NCI-H2081 treated with DMSO at 0.1 percent for 48 hours (cell line): ENCODE measurements at places on chromosomes 1 and 21.

DNA sequence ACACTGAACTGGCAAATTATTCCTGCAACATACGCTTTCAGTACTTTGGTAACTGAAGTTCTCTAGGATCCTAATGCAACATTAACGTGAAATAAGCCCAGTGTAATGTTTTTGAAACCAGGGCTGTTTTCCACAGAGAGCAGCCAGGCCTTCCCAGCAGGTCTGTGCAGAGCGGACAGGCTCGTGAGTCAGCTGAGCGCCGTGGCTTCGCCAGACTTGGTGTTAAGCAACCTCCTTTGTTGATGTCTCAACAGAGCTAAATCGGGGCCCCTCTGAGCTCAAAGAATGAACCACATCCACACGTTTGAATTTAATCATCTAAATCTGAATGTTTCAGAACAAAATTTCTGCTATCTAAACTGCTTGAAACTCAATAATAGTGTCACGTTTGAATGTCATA is 181.8 kb upstream of the FMN2 start:
- DNase-seq, result no peak

GRCh38 chr1:202031796-202032195 is 21.4 kb downstream of the ELF3 start:
- no peak for DNase-seq

DNA sequence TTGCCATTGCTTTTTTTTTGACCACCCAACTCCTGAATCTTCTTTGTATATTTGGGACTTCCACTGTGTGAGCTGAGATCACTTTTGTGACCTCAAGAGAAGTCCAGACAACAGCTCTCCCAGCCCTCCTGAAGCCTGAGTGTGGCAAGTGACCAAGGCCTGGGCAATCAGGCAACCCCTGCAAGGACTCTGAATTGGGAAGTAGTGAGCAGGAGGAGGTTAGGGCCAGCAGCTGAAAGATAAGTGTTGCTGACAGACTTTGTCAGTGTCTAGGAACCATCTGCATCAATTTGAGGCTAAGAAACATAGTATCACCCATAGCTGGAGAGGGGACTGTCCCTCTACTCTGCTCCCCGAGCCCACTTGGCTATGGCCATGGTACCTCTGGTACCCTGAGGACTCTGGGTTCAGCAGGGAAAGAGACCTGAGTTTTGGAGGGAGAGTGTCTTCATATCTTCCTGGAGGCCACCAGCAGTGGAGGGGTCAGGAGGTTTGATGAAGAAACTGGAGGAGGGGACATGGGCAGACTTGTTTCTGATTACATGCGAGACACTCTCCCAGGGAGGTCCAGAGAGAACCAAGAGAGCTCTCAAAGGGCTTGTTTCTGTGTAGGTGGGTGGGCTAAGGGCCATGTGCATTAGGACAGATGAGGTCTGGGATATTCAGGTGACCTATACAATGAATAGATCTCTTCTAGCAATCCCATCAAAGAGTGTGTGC is 147.0 kb upstream of the DNAH14 start:
- no peak for DNase-seq

- no peak for DNase-seq
Measured at GRCh38 chr1:205585835-205586785, 45.7 kb downstream of the ELK4 start.

DNA sequence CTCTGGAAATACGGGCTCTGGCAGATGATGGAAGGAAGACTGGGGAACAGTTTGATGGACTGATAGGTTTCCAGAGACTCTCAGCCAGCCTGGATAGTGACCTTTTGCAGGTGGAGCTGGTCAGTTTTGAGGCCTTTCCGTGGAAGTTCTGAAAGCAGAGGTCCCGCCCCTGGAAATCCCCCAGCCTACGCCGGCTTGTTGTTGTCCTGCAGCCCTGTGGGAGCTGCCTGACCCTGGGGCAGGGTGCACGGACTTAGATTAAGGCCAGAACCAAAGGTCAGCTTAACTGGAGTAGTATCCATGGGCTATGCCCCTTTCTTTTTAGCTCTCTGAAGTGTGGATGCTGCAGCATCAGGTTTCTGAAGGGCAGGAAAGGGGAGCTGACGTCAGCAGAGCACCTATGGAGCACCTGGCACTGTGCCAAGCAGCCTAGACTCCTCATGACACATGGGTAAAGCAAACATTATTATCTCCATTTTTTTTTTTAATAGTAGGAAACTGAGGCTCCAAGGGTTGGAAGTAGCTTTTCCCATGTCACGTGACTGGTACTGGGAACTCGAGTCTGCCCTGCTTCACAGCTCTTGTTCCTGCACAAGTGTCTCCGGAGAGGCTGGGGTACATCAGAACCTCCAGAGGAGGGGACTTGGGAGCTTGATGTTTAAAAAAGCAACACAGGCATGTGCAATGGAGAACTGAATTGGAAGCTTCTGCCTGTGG is 38.5 kb downstream of the IER5 start:
- no peak for DNase-seq

- DNase-seq, result no peak
Measured at GRCh38 chr1:61102041-61102440, 19.7 kb downstream of the NFIA start.

GRCh38 chr1:47324682-47325081 is 8.9 kb upstream of the CMPK1 start:
- no peak for DNase-seq

- DNase-seq, result no peak
Measured at GRCh38 chr1:161739865-161740566, 9.6 kb upstream of the DUSP12 start.

DNA sequence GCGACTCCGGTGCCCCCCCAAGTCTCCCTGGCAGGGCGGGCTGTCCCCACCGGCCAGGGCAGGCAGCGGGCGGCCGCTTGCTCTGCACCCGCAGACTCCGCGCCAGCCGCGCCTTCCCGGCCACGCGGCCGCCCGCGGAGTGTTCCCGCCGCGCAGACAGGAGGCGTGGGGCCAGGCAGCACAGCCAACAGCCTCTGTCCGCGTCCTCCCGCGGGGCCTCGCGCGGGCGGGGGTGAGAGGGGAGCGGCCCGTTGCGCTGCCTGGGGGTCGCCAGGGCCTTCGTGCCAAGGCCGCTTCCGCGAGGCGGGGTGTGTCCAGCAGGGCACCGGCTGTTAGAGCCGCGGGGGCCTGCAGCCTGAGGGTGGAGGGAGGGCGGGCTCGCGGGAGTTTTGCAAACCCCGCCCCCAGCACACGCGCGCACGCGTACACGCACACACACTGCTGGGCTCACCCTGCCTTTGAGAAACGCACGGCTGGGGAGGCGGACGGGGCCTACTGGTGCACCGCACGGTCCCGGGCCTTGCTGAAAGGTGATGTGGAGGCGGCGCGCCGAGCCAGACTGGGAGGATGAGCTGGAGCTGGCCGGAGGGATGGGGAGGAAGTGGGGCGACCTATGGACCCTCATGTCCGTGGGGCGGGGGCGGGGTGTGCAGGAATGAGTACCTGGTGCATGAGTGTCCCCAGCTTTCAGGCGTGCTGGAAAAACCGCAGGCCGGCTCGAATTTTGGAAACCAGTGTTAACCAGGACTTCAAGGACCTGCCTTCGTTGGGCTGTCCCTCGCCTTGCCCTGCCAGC is 41.5 kb downstream of the KIAA1614 start:
- no peak for DNase-seq

DNA sequence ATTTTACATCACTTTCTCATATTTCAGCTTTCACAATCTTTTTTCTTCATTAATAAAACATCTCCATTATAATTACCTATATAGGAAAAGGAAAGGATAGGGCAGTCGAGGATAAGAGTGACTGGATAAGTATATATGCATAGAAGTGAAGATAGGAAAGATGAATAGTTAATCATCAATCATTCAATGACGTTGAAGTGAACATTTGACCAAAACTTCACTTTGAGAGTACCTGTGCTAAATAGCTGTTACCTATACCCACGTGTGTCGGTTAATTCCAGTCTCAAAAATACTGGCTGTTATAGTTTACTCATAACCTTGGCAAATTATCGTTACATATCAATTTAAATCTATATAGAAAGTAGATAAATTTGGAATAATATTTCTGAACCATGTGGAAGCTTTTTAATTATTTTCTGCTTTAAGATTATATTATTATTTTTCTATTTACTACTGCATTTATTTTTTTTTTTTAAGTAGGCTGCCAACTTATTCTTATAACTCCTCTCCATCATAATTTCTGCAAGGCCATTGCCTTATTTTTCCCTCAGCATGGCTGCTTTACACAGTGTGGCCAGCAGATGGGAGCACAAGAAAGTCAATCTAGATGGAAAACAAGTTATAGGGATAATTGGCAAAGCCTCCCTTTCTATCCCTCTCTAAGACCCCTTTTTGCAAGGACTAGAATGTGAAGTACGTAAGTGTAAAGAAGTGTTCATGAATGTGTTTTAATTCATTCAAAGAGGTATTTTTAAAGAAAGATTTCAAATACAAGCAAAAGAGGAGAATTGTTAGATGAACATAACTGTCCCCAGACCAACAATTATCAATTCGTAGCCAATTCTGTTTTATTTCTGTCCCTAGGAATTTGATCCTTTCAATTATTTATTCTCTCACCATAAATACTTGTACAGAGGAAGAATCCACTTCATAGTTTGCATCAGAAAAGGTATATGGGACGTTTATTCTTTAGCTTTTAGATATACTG is 290.4 kb downstream of the KCNT2 start:
- DNase-seq, result peak; percentile 42

GRCh38 chr1:4598561-4598960 is 55.8 kb upstream of the AJAP1 start:
- DNase-seq, result no peak

DNA sequence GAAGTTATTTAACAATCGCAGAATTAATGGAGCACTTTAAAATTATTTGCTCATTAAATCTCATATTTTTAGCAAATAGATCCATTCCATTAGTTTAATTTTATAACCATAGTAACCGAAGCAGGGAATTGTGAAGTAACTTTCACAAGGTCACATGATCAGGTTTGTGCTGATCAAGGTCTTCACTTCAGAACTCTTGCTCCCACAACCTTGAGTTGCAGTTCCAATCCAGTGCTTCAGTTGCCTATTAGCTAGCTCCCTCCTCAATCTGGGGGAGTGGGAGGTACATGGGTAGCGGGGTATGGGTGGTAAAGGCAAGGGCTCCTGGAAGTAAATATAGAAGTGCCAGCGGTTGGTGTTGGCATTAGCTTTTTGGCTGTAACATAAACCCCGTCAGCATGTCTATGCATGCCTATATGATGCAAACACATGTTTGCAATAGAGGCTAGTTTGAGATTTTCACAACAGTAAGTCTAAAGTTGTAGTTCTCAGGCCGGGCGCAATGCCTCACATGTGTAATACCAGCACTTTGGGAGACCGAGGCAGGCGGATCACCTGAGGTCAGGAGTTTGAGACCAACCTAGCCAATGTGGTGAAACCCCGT is 5.8 kb downstream of the ATP5IF1 start:
- DNase-seq, result no peak

GRCh38 chr1:204563307-204563706 is 47.1 kb downstream of the MDM4 start:
- no peak for DNase-seq

DNA sequence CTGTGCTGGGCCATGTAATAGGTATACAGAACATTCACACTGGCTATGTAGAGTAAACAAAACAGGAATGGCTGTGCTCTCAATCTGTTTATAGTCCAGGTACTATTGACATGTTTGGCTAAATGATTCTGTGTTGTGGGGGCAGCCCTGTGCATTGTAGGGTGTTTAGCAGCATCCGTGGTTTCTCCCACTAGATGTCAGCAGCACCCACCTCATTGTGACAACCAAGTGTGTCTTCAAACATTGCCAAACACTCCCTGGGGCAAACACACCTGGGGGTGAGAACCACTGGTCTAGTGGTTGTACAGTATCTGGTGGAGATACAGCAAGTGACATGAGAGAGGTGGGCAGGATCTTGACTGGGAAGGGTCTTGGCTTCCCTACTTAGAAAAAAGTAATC is 80.4 kb upstream of the SPATA6 start:
- peak; percentile 18 for DNase-seq

DNA sequence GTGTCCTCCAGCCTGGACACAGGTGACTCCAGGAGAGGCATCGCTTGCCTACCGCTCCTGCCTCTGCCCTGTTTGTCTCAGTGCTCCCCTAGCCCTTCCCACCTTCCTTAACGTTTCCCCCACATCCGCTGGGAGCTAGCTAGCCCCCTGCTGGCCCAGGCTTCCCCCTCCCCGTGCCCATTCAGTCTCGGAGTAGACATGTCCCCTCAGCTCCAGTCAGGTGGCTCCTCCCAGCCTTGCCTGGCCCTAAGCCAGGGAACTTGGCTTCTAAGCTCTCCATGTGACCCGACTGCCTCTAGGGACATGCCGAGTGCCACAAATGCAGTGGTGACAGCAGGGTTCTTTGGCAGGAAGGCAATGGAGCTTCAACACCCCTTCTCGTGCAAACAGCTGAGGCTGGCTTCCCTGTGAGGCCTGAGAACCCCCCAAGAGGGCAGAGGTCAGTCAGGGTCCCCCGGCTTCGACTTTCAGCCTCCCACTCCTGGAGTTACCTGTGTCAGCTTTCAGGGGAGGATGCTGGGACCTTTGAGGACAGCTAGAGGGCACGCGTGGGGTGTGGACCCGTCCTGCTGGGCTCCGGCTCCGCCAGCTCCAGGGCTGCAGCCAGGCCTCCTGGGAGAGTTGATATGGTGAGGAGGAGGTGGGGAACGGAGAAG is 16.2 kb downstream of the DRAXIN start:
- DNase-seq, result peak; percentile 52

DNA sequence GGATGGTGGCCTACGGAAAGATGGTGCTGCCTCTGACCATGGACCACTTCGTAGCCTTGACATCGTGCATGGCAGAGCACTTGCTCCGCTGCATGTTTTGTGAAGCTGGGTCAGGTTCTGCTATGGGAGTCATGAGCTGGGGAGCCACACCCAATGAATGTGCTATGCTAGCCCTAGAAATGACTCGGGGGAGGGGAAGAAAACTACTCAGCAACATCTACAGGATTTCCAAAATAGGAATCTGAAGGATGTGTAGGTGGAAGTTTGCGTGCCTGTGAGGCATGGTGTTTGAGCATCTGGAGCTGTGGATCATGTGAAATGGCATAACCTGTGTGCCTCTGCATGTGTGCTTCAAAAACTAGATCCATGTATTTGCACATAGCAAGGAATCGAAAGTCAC is 247.3 kb downstream of the CACNA1E start:
- no peak for DNase-seq

GRCh38 chr1:36576551-36577110 is 93.9 kb upstream of the CSF3R start:
- no peak for DNase-seq

DNA sequence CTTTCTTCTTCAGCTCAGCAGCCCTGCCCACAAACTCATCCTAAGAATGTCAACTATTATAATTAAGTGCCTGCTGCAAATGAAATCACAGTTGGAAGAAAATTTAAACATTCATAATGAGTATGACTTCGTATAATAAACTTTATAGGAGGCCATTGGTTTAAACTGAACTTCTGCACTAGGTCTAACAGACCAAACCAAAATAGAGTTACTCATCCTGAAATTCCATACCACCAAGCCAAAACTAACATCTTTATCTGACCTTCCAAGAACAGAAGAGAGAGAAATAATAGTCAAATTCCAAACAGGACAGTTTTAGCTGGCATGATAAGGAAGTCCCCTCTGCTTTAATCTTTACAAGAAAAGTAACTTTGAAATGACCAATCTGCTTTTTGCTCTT is 472.4 kb upstream of the PRMT6 start:
- no peak for DNase-seq
